ENCODE measurements at places on chromosomes 2 and 18.

DNA sequence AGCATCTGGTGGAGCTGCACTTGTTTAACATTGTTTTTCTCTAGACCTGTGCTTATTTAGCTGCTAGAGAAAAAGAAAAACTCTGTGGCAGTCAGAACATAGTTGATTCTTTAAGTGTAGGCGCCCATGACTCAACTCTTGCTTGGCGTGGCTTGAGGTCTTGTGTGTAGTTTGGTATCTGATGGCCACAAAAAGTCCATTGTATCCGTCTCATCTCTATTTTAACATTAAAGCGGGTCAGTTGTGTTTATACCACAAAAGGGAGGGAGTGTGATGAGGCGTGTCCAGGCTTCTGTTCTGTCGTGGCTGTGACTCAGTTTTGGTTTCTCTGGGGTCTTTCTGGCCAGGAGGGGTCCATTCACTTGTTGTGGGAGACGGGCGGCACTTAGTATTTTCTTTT lies 24.2 kb upstream of the UGT1A8 start:
- DNase-seq = no peak

- DNase-seq = no peak
Measured at GRCh38 chr18:25284281-25284680, 67.7 kb downstream of the ZNF521 start.

DNA sequence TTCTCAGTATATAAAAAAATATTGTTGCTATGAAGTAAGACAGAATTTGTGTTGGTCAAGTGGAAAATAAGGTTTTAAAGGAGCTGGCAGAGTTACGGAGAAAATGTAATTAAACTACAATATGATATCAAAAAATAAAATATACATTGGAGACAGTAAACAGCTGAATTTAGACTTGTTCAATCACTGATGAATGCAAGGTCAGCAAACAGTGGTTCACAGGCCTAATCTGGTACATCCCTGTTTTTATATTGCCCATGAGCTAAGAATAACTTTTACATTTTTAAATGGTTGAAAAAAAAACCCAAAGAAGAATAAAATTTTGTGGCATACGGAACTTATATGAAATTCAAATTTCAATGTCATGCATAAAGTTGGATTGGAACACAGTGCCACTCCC lies 131.0 kb upstream of the TRIB2 start:
- no peak for DNase-seq

GRCh38 chr2:167928434-167928833 lies 319.0 kb downstream of the STK39 start:
- DNase-seq = no peak

DNA sequence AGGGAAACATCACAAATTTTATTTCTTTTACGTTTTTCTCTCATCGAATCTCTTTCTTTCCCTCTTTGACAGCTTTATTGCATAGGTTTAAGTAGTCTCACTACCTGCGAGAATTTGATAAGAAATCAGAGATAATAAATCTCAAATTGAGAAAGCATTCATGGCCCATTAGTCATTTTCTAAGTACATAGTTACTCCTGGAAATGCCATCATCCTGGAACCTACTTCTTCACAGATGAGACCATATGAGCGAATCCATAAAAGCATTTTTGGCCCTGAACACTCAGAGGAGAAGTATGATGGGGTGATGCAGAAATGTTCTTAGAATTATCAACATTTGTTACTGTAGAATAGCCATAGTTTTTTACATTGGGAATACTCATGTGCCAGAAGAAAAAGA lies 138.0 kb upstream of the ARHGAP28 start:
- DNase-seq = no peak
